Renal pelvis (tissue), 12 donors: ENCODE measurements at places on chromosomes 5 and 9.

- no peak for DNase-seq
Observed at GRCh38 chr5:142955628-142956027, 185.5 kb downstream of the ARHGAP26 start.

- DNase-seq: no peak
Observed at GRCh38 chr9:79300068-79300467, 271.7 kb upstream of the TLE4 start.

- DNase-seq: no peak
Observed at GRCh38 chr5:67353500-67354450, 157.2 kb upstream of the CD180 start.

DNA sequence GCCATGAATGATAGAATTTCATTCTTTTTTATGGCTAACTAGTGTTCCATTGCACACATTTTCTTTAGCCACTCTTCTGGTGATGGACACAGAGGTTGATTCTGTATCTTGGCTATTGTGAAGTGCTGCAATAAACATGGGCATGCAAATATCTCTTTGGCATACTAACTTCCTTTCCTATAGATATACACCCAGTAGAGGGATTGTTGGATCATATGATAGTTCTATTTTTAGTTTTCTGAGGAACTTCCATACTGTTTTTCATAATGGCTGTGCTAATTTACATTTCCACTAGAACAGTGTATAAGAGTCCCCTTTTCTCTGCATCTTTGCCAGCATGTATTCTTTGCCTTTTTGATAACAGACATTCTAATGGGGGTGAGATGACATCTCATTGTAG, 50.4 kb upstream of the CDK5RAP2 start:
- DNase-seq: no peak

- DNase-seq: no peak
Observed at GRCh38 chr5:17289681-17290539, 72.5 kb downstream of the BASP1 start.

DNA sequence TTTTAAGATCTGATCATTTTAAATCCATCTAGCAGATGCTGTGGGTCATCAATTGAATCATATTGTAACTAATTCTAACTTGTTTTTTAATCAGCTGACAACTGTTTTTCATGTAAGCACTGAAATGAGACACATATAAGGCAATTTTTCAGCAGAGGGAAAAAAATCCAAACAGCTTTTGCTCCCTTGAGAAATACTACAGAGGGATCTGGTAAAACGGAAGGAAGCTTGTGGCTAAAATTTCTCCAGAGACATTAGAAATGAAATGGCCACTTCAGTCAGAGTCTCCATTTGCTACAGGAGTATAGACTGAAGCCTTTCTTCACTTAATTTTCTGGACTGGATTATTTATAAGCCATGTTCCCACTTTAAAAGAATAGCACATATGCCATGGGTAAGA, 385.9 kb downstream of the MAN2A1 start:
- no peak for DNase-seq

GRCh38 chr5:56715986-56716385, 99.4 kb upstream of the MAP3K1 start:
- DNase-seq: no peak

- DNase-seq: peak; percentile 61
Observed at GRCh38 chr9:83062651-83063527, at the start of gene RASEF. TSS of gene RASEF (minus strand) at chr9:83063142. CDS start at chr9:83062867, 275 bp downstream.

DNA sequence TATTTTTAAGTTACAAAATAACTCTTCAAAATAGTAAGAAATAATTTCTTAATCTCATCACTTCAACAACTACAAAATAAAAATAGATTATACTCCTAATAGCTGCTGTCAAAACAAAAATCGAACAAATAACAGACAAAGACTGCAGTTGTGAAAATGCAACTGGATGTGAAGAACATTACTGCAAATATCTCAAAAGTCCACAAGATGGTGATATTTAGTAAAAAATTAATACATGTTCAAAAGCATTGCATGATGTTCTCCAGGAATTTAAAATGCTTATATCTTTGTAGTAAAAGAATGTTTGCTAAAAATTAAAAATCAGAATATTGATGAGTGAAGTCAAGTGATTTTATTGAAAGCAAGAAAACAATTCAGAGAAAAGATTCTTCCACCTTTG, 66.2 kb downstream of the MPDZ start:
- DNase-seq: no peak
